ENCODE measurements at places on chromosomes 1 and 21.

- DNase-seq: no peak
These were observed 75.0 kb upstream of the DPT start for GRCh38 chr1:168803806-168804510.

GRCh38 chr1:63635681-63636080 is 42.5 kb downstream of the PGM1 start:
- peak; percentile 47 for DNase-seq

GRCh38 chr1:116806671-116807070 is 52.4 kb downstream of the CD2 start:
- no peak for DNase-seq

GRCh38 chr1:43817304-43817939 is 110.1 kb downstream of the ST3GAL3 start:
- no peak for DNase-seq

DNA sequence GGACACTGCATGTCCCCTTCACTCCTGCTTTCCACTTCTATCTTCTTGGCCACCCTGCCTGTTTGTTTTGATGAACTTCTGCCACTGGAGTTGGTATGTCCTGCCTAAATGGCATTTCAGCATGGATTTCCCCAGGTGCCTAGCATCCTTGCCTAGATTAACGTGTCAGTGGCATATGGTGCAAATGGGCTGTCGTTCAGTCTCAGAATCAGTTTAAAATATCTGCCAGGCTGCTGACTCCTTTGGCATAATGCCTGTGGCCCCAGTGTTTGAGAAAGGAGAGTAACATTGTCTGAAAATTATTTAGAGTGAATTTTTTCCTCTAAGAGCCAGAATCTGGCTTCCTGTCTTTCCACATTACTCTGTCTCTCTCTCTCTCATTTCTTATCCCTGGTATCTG is 64.9 kb upstream of the BARHL2 start:
- no peak for DNase-seq
